NCI-H2227 treated with DMSO at 0.1 percent for 48 hours (cell line): ENCODE measurements at places on chromosomes 2 and 18.

DNA sequence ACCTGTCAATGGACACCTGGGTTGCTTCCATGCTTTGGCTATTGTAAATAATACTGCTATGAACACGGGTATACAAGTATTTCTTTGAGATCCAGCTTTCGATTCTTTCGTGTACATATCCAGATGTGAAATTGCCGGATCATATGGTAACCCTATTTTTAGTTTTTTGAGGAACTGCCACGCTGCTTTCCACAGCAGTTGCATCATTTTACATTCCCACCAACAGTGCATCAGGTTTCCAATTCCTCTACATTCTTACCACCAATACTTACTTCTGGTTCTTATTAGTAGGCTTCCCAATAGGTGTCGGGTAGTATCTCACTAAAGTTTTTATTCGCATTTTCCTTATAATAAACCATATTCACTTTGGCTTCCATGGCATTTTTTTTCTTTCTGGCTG is 69.6 kb downstream of the PID1 start:
- DNase-seq = no peak

DNA sequence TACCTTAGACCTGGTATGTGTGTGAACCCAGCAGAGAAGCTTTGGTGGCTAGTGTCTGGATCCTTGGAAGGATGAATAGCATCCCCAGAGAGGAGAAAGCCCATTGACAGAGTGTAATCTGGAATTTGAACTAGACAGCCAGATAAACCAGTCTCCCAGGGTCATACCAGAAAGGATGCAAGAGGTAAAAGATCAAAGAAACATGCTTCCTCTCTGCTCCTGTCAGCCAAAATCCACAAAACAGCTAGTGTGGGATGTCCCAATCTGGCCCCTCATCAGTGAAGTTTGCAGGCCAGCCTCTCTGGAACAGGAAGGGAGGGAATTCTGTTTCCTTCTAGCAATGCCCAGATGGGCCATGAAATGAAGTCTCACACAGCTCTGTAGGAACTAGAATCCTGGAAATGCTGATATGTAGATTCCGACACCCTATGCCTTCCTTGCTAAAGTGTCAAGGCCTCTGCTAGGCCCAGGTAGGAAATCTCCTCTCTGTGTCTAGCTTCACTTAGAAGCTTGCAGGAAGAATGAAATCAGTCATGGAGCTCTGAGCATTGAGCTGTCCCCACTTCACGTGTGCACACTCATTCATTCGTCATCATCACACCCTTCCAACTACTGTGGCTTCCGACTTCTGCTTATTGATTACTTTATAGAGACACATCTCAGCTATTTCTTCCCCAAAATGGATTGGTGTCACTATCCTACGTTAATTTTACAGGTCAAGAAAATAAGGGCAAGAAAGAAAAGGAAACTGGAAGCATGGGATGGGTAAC is 38.0 kb downstream of the EVA1A start:
- no peak for DNase-seq

- no peak for DNase-seq
Observed at GRCh38 chr2:233850745-233851144, 3.6 kb downstream of the HJURP start.

DNA sequence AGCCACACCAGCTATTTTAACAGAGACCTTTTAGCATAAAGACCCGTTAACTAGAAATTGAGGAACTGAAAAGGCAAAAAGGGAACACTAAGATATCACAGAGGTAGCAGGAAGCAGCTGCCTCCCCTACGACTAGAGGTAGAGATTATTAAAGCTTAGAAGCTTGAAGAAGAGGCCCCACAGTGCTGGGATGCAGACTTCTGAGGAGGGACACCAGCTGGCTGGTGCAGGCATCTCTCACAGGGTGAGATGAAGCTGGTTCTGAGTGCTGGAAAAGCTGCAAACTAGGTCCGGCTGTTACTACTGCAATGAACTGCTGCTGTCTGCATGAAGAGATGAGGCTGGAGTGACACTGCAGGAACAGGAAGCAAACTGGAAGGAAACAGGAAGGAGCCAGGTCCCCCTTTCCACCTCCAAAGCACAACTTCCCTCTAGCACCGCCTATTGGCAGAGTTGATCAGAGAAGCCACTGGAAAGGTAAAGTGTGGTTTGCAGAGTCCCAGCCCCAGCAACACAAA is 61.2 kb upstream of the MRPS9 start:
- no peak for DNase-seq

GRCh38 chr2:219220652-219221402 is 2.1 kb upstream of the ABCB6 start:
- DNase-seq = no peak
